ENCODE measurements at places on chromosomes 5 and 9.

- no peak for DNase-seq
Observed at GRCh38 chr9:13228431-13228830, 51.1 kb downstream of the MPDZ start.

- DNase-seq = peak; percentile 43
Observed at GRCh38 chr5:147369742-147370374, 135.0 kb downstream of the STK32A start.

GRCh38 chr5:23626961-23627360 is 119.6 kb downstream of the PRDM9 start:
- no peak for DNase-seq

- no peak for DNase-seq
Observed at GRCh38 chr5:114355086-114355830, 6.6 kb upstream of the KCNN2 start.

DNA sequence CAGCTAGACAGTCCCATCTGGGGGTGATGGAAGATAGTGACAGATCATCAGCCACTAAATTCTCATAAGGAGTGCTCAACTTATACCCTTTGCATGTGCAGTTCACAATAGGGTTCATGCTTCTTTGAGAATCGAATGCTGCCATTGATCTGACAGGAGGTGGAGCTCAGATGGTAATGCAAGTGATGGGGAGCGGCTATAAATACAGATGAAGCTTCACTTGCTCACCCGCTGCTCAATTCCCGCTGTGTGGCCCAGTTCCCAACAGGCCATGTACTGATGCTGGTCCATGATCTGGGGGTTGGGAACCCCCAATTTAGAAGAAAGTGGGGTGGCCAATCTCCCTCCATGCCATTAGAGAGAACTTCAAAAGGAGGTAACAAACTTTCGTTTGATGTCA is 44.9 kb upstream of the ZNF462 start:
- no peak for DNase-seq

GRCh38 chr5:2112173-2113025 is 229.7 kb upstream of the IRX4 start:
- no peak for DNase-seq

DNA sequence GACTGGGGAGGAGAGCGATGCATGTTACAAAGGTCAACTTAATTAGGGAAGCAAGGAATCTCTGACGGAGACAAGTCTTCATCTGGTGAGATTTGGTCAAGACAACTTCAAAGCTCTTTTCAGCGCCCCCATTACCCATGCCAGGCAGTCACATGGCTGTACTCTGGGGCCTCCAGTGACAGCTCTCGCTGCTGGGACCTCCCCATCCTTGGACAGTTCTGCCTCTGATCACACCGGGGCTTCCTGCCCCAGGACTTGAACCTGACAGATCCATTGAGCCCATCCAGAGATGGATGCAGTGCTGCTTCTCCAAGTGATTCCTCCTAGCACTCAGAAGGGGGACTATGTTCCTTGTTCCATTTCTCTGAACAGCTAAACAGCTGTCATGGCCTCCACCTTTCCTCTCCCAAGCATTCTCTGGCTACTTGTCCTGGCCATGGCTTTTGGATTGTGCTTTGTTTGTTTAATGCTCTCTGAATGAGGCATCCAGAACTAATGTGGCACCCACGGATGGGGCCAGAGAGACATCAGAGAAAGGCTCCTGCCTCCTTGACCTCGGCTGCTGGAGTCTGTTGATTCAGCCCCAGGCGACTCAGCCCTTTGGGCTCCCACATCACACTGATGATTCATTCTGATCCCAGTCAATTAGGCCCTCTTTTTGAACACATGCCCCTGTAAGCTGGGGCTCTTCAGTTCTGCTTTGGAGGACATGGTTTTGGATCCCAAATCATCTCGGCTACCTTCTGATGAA is 122.1 kb upstream of the ADAMTS16 start:
- DNase-seq = peak; percentile 68

DNA sequence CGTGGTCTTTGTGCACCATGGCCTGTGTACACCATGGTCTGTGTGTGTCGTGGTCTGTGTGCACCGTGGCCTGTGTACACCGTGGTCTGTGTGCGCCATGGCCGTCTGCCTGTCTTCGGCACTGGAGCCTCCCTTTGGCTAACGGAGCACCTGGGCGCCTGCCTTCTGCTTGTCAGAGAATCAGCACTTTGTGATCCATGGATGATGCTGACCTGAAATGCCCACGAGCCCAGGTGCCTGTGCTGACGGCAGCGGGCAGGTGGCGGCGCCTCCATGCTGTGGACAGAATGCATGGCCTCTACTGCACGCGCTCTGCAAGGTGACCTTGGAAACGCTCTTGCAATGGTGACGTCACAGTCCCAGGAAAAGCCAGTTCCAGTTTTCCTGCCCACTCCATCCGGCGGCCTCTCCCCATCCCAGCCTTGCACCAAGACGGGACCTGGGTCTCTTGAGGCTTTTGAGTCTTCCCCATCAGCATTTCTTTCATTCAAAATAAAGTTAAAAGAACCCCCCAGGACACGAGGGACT is 14.6 kb downstream of the LCN9 start:
- no peak for DNase-seq

- DNase-seq = peak; percentile 29
Observed at GRCh38 chr9:94717761-94718160, 8.7 kb upstream of the AOPEP start.

GRCh38 chr5:142353071-142353472 is 28.3 kb upstream of the SPRY4 start:
- DNase-seq = peak; percentile 20

- DNase-seq = no peak
Observed at GRCh38 chr9:125121146-125121545, 22.2 kb downstream of the SCAI start.

- peak; percentile 71 for DNase-seq
Observed at GRCh38 chr9:136634904-136635303, 27.8 kb upstream of the EGFL7 start.

- peak; percentile 40 for DNase-seq
Observed at GRCh38 chr5:91136271-91136670, 246.8 kb downstream of the ARRDC3 start.

DNA sequence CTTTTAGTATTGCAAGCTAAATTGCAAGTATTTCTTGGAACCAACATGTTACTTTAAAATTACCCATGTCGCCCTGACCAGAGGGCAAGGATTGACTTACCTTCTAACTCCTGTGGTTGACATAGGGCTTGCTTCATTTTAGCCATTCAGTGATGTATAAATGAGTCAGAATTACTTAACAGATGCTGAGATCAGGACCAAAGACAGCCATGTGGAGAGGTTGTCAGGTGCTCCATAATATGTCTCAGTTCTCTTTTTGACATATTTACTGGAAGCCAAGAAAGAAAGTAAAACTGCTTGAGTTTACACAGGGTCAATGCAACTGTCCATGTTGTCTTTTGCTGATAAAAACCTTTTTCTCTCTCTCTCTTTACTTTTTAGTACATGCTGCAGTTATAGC is 33.2 kb downstream of the F2RL2 start:
- peak; percentile 10 for DNase-seq

- DNase-seq = no peak
Observed at GRCh38 chr9:132014218-132014805, 65.4 kb downstream of the MED27 start.

DNA sequence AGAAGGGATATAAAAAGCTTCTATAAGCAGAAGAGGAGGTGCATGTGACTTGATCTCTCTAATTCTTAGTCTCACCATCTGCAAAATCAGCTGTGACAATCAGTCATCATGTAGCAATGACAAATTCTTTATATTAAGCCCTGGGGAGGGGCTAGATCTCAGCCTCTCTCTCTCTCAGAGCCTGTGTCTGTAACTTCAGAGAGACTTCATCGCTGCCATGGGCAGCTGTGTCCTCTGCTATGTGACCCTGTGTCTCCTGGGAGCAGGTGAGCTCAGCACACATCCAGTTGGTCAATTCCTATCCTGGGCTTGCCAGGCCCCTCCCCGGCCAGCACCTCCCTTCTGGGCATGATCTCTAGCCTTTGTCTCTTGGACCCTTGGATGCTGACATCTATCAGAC is 109.6 kb downstream of the ANKRD18B start:
- DNase-seq = no peak

DNA sequence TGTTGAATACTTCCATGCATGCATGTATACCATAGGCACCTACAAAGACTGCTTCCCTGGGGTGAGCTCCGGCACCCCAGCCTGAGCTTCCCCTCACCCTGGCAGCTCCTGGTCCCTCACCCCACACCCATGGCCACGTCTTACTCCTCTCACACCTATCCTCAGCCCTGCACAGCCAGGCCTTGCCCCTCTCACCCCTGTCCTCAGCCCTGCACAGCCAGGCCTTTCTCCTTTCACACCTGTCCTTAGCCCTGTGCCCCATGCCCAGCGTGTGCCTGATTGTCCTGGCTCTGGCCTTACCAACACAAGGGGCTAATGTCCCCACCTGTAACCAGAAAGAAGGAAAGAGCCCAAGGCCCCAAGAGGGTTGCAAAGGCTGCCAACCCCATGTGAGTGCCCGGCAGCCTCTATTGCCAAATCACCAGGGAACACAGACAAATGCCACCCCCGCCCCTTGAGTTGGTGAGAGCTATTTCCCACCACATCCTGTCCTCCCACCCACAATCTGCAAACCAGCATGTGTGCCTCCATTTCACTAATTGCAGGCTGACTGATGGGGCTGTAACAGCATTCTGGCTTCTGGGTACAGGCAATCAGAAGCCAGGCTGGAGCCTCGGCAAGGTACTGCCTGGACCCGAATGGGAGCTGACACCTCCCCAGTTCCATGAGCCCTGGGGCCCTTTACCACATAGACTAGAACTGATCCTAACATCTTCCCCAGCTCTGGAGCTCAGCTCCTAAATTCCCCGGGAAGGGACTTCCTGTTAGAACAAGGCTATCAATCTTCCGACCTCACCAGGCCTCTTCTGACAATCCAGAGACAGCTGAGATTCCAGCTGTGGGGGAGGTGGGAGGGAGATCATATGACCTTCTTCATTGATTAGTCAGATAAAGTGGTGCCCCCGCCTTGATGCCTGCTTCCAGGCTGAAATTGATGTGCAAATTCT is 78.2 kb downstream of the FAM114A2 start:
- no peak for DNase-seq

DNA sequence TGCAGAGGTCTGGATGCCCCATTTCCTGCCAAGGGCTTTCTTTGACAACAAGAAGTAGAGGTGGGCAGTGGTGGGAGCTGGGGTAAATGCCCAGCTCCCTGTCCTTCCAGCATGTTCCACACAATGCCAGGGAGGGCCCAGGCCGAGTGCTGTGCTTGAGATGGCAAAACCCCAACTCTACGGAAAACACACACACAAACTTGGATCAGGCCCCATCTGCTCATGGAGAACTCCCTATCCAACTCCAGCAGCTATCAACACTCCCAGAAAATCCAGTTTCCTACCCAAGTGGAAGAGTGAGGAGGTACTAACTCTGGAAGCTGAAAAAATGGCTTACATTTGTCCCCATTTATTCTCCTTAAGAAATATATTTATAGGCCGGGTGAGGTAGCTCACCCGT is 61.1 kb upstream of the FUBP3 start:
- no peak for DNase-seq

GRCh38 chr9:126043681-126044080 is 282.9 kb upstream of the MVB12B start:
- no peak for DNase-seq

- DNase-seq = no peak
Observed at GRCh38 chr9:3887786-3888496, 362.1 kb upstream of the RFX3 start.

- DNase-seq = no peak
Observed at GRCh38 chr5:9278921-9279603, 266.8 kb downstream of the SEMA5A start.

GRCh38 chr9:23581931-23582330 is 244.1 kb downstream of the ELAVL2 start:
- no peak for DNase-seq

DNA sequence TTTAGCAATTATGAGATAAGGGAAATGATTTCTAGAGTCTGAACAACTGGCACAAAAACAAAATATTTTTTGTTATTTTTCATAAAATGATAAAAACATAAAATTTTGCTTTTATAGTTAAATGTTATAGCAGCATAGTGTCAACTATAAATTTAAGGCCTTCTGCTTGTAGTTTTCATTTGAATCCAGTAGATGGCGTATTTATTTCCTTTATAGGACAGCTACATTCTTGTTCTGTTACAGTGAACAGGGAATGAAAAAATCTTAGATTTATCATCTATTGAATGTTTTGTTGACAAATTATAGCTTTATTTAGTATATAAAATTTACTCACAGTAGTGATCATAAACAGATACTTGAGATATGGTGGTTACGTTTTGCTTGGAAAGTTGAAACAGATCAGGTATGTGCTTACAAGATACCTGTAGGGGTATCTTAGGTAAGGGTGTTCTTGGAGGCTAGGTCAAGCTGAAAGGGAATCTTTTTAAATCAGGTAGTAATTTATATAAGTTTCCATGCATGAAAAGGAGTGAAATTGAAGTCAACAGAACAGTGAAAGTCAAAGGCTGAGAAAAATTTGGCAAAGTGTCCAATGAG is 239.3 kb upstream of the GRIN3A start:
- DNase-seq = peak; percentile 52

GRCh38 chr5:137332296-137332695 is 166.8 kb downstream of the SPOCK1 start:
- no peak for DNase-seq

- no peak for DNase-seq
Observed at GRCh38 chr5:135842737-135843136, 8.3 kb downstream of the SLC25A48 start.

DNA sequence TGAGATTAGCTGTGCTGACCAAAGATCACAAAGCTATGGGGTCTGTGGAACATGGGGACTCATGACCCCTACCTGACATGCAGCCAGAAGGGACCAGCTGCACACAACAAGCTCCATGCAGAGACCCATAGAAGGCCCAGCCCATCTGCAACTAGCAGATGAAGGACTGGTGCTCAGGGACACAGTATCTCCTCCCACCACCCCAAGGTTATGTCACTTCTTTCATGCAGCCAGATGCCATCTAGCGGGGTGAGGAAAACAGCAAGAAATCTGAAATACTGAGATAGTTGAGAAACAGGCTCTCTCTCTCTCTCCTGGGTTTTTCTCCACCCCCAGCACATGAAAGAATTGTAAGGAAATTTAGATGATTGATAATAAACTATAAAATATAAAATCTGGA is 161.3 kb upstream of the DAPK1 start:
- DNase-seq = no peak

DNA sequence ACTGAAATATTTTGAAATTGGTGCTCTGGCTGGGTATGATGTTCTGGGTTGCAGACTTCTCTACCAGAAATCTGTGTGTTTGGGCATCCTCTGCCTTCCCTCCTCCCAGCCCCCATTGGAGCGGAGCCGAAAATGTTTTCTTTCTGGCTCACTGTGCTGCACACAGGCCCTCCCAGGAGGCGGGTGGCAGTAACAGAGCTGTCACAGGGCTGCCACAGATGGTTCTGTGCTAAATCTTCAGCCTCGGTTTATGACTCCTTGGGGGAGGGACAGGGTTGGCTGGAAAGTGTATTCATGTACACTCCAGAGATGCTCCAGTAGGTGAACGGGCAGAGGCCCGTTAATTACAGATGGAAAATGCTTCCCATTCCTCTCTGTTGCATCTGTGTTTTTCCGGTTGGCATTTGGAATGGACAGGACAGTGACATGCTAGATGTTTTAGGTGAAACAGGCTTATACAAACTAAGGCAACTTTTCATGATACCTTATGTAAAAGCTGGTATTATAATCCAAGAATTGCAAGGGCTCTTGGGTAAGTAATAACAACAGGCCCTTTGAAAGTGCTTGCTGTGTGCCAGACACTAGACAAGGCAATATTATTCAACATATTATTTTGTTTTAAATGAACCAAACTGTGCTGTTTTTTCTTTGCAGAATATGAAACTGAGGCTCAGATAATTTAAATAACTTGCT is 180.2 kb downstream of the ADCY2 start:
- DNase-seq = no peak

Measured in ELR (cell line).